BE2C (cell line): ENCODE measurements at places on chromosomes 1 and 21.

DNA sequence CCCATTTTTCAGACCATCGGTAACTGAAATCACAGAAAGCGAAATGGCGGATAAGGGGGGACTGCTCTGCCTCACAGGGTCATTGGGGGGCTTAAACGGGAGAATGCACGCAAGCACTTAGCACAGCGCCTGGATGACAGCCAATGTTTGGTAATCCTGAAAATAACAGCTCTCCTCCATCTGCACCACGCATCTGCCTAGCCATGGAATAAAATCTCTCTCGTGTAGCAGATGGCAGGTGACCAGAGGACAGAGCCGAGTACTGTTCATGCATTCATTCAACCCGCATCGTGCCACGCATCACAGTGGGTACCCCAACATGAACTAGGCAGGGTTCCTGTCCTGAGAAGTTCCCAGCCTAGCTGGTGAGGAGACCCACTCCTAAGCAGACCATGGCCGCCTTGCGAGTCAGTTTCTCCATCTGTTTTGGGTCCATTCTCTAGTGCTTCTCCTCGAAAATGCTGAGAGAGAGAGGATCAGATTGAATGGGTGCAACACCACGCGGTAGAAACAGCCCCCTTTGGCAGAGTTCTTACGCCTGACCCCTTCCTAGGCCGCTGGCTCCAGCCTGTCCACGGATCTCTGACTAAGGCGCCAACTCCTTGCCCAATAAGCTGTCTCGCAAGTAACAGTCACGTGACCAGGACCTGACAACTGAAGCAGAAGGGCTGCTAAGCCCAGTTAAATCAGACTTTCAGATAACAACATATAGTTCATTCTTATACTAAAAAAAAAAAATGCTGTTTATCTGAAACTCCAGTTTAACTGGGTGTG, 7.3 kb downstream of the SLC1A7 start:
- DNase-seq, result no peak

- DNase-seq, result no peak
Measured at GRCh38 chr1:200524092-200524491, 96.5 kb downstream of the KIF14 start.

GRCh38 chr1:35544976-35545375, 12.2 kb downstream of the KIAA0319L start:
- peak; percentile 70 for DNase-seq

- DNase-seq, result no peak
Measured at GRCh38 chr1:35646043-35646442, 4.7 kb upstream of the PSMB2 start.

- DNase-seq, result no peak
Measured at GRCh38 chr1:97791251-97791650, 129.6 kb downstream of the DPYD start.

DNA sequence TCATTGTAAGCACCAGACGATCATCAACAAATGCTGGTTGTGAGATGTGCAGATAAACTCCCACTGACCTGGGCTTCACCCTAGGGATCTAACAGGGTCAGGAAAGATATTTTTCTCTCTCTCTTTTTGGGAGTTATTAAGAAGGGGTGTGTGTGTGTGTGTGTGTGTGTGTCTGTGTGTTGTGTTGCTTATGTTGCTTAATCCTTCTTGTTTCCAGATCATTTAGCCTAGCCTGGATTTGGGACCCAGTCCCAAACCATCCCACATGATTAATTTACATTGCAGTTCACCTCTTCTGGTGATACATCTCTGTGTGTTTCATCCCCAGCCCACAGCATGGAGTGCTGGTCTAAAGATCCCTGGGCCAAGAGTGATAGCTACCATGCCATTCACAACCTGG, 122.8 kb upstream of the IPO9 start:
- DNase-seq, result no peak

DNA sequence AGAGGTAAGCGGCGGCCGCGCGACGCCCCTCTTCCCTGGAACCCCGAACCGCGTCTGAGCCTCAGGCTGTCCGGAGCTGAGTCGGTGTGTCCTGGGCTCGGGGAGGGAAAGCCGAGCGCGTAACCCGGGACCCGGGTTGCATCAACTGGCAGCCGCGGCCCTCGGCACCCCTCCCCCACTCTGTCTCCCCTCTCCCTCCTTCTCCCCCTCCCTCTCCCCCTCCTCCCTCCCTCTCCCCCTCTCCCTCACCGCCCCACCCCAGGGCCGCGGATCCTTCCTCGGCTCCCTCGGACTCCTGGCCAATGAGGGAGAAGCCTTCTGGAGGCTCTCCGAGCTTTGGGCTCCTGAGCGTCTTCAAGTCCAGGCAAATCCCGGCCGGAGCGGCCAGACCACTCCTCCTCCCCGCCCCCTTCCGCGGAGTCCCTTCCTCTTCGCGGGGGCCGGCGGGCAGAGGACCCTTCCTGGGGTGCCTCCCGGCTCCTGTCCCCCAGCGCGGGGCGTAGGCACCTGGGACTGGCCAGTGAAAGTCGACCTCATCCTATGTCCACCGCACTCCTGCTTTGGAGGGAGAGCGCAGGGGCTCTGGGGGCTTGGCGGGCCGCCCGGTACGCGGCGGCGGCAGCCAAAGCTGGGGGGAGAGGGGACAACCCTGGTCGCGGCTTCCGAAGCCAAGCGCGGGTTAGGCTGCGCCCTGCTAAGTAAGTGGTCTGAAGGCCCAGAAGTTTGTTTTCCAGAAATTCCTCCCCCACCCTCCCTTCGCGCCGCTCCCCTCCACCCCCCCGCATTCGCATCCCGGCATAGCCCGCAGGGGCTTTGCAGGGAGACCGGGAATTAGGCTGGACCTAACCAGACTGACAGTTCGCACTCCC, 850 bp downstream of the SESN2 start:
- DNase-seq, result peak; percentile 58
